ENCODE measurements at places on chromosomes 6 and 20.

- no peak for DNase-seq
These were observed 15.7 kb upstream of the MYT1 start for GRCh38 chr20:64148581-64148980.

GRCh38 chr20:8132484-8133309 is 631 bp downstream of the PLCB1 start:
- no peak for DNase-seq

- DNase-seq: no peak
These were observed 933.7 kb upstream of the GJE1 start for GRCh38 chr6:141199074-141199473.

GRCh38 chr20:46388201-46388836 is 18.1 kb downstream of the ELMO2 start:
- DNase-seq: no peak

GRCh38 chr6:72031471-72031870 is 145.1 kb downstream of the RIMS1 start:
- no peak for DNase-seq

DNA sequence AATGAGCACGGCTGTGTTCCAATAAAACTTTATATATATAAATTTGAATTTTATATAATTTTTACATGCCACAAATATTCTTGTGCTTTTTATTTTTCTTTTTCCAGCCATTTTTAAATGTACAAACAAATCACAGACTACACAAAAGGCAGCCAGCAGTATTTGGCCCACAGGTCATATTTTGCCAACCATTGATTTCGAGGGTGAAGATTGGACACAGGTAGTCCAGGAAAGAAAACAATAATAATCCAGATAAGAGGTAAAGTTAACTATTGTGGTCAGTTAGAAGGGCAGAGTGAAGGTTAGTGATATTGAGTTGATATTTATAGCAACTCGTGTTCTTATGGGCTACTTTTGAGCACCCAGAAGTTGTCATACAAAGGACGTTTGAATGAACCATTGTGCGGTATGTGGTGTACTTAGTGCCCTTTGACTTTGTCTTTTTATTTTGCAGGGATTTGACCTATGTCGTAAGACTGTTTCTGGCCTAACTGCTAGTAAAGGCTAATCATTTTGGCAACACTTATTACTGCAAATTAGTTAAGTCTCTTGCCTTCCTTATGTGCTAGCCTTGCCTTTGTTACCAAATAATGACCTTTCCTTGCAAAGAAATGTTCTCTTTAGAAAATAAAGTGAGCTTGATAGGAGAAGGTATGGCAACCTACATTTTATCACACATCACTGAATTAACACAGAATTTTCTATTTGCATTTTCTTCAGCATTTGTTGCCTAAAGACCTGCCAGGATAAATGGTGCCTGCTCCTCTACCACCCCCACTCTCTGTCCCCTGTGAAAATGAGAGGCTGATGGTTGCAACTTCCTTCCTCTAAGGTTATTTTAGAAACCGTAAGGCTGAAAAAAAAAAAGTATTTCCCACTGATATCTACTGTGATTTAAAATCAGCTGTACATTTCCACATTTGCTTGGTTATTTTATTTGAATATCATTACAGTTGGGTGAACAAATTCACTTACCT is 493.9 kb upstream of the SOX4 start:
- no peak for DNase-seq

- DNase-seq: no peak
These were observed 88.7 kb downstream of the KCNB1 start for GRCh38 chr20:49393803-49394202.

DNA sequence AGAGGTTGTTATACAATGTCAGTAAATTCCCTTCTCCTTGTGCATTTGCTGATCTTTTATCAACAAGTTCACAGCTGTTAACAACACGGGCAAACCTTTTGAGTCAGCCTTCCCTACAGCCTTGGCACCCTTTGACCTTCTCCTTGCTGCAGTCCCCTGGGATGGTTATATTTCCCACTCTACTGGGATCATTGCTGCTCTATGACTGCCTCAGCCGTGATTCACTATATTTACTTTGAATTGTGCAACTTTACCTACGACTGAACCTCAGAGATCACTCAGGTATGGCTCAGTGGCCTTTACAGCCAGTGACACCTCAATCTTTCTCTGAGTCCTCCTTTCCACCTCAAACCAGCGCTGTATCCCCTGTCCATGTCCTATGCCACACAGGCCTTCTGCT is 1293.3 kb downstream of the EPHA7 start:
- no peak for DNase-seq

DNA sequence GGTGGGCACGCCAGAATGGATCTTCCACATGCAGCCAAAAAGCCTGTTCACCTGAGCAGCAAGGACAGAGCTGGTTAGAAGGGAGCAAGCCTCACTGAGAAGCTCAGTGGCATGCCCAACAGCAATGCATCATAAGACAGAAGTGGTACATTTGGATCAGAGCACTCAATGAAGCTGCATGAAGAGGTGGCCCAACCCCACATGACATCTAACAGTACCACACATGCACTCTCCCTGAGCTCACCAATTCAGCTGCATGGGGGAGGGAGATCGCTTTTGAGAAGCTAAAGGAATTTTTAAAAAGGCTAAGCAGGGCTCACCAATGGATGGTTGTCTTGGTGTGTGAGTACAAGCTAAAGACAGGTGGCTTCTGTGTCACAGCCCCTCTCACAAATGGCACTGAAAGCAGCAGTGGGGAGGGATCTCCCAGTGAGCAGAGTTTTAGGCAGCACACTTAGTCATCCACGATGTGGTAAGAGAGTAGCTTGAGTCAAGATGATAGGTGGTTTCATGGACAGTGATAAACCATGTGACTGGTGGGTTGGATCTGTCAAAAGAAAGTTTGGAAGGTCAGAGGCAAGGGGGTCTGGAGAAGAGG is 166.6 kb upstream of the TAB2 start:
- no peak for DNase-seq

- no peak for DNase-seq
These were observed 149.8 kb downstream of the GRM4 start for GRCh38 chr6:33996120-33996475.

DNA sequence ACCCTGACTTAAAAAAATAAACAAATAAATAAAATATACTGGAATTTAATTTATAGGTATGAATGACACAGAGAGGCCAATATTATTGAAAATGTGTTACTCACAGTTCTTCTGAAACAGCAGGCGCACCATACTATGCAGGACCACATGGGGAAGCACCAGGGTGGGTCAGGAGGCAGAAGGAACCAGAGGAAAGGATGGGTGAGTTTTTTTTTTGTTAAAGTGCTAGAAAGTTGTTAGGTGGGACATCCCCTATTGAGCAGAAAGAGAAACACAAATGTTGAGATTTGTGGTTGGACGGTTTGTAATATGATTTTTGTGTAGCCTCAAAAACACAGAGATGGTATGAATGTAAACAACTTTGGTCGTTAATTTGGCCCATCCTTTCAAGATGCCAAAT is 26.0 kb downstream of the PTPRA start:
- DNase-seq: no peak

DNA sequence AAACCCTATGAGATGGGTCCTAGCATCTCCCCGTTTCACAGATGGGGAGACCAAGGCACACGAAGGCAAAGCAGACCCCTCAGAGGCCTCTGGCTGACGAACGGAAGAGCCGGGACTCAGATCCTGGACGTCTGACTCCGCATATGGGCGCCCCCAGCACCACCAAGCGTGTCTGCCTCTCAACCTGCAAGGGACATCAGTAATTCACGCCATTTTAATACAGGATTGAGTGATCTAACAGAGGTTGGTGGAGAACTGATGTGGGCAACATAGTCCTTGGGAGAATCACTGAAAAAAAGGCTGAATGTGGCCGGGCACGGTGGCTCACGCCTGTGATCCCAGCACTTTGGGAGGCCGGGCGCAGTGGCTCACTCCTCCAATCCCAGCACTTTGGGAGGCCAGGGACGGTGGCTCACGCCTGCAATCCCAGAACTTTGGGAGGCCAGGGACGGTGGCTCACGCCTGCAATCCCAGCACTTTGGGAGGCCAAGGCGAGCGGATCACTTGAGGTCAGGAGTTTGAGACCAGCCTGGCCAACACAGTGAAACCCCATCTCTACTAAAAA is 206.6 kb downstream of the DLL1 start:
- DNase-seq: no peak

- DNase-seq: no peak
These were observed 3.0 kb downstream of the ARFRP1 start for GRCh38 chr20:63704749-63705117.
